ENCODE measurements at places on chromosomes 11 and 22.

DNA sequence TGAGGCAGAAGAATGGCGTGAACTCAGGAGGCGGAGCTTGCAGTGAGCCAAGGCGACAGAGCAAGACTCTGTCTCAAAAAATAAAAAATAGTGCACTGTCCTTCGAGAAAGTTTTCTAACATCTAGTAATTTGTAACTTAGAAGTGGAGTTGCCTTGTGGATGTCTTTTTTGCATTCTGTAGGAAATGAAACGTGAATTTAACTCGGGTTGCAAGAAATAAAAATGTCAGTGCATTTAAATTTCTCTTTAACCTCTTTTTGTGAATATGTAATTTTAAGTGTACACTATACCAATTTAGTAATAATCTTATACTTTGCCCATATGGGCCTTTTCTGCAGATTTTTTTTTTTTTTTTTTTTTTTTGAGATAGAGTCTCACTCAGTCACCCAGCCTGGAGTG is 26.2 kb upstream of the CRKL start:
- no peak for DNase-seq

GRCh38 chr11:63939397-63939891 is 642 bp downstream of the NAA40 start:
- DNase-seq: peak; percentile 58

GRCh38 chr11:84188521-84188920 is 902.4 kb upstream of the CCDC90B start:
- no peak for DNase-seq

GRCh38 chr11:116454020-116454645 is 318.7 kb downstream of the BUD13 start:
- DNase-seq: peak; percentile 46

DNA sequence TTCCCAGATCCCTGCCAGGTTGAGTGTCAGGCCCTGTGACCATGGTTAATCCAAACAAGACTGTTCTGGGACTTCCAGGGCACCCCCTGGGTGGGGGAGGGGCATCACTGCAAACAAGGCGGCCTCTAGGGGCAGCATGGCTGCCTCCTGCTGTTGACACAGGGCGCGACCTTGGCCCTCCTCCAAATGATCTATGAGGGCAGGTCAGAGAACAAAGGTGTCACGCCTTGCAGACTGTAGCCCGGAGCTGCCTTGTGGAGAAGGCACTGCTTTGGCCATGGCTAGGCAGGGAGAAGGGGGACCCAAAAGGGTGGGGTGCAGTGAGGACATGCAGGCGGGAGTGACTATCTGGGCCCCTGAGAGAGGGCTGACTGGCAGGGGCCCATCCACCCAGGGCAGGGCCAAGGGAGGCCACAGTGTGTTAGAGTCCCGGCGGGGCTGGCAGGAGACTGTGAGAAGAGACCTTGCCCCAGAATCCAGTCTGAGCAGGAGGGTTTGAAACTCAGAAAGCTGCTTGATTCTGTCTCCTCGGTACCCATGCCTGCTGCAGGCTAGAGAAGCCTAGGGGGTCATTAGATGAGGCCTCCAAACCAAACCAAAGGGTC is 35.6 kb downstream of the KCNC1 start:
- peak; percentile 49 for DNase-seq

- no peak for DNase-seq
These were observed 22.4 kb downstream of the ENTHD1 start for GRCh38 chr22:39871008-39871798.

DNA sequence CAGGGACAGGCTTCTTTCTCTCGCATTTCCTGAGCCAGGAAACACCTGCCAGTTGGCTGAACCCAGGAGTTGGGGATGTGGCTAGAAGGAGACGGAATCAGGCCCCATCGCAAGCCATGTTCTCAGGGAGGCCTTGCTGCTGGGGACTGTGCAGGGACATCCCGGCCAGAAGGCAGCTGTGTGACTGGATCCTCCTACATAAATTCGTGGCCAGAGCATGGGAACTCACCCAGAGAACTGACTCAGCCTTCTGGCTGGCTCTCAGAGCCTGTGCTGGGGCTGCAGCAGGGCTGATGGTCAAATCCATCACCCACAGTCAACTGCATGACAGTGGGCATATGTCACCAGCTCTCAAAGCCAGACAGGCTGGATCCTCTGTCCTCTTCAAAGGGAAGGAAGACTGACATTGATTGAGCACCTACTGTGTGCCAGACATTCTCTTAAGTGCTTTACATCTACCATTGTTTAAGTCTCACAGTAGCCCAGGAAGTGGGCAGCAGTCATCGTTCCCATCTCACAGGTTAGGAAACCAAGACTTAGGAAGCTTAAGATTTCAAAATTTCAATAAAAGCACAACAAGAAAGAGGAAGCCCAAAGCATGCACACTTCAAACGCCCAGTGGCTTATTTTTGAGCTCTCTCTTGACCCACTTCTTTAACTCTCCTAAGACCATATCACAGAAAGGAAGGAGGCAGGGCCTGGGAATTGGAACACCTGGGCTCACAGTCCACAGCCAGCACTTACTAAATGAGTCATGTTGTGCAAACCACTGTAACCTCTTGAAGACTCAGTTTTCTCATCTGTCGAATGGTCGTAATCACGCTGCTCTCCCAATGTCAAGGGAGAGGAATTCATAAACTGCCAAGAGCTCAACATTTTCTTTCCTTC is 30.9 kb upstream of the CACNG2 start:
- no peak for DNase-seq

GRCh38 chr11:92671081-92671480 is 298.4 kb upstream of the MTNR1B start:
- no peak for DNase-seq

- no peak for DNase-seq
These were observed 495.6 kb upstream of the LRRC4C start for GRCh38 chr11:41955066-41955465.

- no peak for DNase-seq
These were observed 5.8 kb upstream of the CCND1 start for GRCh38 chr11:69635195-69635594.

DNA sequence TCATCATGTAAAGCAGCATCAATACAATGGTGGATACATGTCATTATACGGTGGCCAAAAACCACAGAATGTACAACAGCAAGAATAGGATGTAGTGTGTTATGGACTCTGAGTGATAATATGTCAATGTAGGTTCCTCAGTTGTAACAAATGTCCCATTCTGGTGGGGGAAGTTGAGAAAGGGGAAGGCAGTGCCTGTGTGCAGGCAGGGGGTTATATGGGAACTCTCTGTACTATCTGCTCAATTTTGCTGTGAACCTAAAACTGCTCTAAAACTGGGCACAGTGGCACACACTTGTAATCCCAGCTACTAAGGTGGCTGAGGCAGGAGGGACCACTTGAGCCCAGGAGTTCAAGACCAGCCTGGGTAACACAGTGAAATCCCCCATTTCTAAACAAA is 5.9 kb downstream of the CHKA start:
- no peak for DNase-seq
